ENCODE measurements at places on chromosomes 6 and 20.
A peak's percentile ranks its signal among the peaks of the same experiment; 100 is the strongest.

GRCh38 chr20:59983076-59983475 is 24.9 kb downstream of the CDH26 start:
- DNase-seq = no peak

DNA sequence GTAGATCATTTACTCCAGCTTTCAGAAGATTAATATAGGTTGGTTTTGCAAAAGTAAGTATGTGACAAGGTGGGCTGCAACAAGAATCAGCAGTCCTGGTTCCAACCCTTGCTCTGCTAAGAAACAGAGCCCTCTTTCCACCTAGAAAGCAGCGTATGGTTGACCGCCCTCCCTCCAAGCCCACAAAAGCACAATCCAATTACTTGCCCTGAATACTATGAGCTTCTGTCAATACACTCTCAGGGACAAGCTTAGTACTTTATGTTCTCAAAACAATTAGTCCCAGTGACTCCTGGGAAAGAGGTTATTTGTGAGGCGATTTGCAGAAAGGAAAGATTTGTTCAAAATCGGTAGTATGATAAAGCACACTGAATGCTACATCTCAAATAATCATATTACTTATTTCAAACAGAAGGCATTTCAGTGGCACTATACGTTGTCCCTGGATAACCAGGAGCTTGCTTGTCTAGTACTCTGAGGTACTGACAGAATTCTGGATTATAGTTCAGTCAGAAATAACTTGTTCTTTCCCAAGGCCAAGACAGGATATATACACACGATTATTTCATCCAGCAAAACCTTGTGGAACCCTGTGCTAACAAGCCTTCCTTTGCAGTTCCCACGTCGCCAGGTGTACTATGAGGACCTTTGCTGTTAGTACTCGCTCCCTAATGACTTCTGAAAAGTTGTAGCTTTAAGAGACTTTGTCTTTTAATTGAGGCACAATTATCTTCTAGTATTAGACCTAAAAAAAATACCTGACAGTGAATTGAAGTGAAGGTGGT is 96.9 kb upstream of the ADTRP start:
- no peak for DNase-seq

- no peak for DNase-seq
These were observed 730.3 kb downstream of the DOK5 start for GRCh38 chr20:55205665-55206064.

- DNase-seq = no peak
These were observed 132.2 kb upstream of the TNFAIP3 start for GRCh38 chr6:137734875-137735182.

DNA sequence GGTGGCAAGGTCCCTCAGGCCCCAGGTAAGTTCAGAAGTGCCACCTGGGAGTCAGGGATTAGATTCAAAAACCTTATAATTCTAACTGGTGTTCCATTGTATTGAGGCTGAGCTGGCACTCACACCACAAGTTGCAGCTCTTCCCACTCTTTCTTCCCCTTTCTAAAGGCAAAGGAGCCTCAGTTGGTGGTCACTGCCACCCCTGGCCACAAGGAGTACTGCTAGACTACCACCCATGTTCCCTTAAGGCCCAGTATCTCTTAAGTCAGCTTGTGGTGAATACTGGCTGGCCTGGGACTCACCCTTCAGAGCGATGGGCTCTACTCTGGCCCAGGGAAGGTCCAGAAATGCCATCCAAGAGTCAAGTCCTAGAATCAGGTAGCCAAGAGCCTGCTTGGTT is 421.1 kb upstream of the KHDRBS2 start:
- no peak for DNase-seq

- DNase-seq = no peak
These were observed 15.2 kb downstream of the DEFB132 start for GRCh38 chr20:272718-273117.

DNA sequence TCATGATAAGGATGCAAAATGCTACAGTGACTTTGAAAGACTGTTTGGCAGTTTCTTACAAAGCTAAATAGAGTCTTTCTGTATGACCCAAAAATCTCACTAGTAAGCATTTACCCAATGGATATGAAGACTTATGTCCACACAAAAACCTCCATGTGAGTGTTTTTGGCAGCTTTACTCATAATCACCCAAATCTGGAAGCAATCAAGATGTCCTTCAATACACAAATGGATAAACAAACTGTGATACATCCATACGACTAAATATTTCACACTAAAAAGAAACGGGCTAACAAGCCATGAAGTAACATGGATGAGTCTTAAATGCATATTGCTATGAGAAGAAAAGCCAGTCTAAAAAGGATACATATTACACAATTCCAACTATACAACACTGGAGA is 117.2 kb downstream of the PDE10A start:
- no peak for DNase-seq

DNA sequence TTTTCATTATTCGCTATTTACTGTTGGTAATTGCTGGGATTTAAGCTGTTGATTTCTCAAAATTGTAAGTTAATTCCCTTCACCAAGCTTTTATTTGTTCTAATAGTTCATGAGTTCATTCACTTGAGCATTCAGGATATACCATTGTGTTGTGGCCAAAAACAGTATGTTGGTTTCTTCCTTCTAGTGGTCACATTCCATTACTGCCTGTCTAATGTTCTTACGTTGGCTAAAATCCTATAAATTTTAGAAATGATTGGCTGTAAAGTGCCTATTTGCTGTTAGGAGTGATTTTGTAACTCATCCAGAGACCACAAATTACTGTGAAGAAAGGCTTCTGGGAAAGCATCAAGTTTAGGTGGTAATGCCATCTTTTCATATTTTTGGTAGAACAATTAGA is 76.3 kb downstream of the FARS2 start:
- DNase-seq = no peak

DNA sequence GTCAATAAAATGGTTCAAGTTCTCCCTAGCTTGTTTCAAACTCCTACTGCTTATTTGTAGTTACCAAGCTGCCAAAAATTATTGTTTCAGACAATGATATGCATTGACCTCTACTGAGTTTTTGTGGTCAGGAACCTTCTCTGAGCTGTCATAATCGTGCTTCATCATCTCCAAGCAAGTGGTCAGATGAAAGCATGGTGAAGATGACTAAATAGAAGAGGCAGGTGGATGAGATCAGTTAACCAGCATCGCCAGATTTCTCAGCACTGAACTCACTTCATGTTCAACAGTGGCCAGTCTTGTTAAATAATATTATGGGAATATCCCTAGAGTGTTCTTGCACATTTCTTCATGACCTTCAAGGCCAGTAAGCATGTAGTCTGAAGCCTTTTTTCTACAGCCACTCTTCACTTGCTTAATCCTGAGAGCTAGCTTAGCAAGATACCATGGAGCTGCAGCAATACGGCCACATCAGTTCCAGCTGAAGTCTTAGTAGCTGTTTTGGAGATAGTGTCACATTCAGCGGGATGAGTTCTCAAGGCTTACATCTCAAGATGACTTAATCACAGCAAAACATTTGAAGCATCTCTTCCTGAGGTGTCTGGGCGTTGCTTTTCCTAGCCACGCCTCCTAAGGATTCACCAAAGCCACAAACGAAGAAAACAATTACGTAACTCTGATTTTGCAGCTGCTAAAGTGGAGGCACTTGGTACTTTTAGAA is 101.6 kb upstream of the TMEM30A start:
- DNase-seq = no peak

DNA sequence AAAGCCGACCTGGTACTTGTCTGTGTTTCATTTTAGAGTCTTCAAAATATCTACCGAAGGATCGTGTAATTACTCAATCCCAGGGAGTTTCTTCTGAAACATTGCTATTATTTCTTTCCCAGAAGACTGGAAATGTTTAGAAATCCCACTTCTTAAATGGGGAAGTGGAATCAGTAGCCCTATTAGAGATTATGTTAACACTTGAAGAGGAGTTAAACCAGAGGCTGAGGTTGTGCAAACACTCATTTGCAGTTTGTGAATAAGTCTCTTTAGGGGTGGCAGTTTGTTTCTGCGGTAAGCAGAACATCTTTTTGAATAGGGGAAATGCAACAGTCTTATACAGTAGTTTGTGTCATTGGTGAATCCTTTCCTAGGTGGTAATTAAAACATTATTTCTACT is 21.3 kb downstream of the DSP start:
- DNase-seq = no peak

DNA sequence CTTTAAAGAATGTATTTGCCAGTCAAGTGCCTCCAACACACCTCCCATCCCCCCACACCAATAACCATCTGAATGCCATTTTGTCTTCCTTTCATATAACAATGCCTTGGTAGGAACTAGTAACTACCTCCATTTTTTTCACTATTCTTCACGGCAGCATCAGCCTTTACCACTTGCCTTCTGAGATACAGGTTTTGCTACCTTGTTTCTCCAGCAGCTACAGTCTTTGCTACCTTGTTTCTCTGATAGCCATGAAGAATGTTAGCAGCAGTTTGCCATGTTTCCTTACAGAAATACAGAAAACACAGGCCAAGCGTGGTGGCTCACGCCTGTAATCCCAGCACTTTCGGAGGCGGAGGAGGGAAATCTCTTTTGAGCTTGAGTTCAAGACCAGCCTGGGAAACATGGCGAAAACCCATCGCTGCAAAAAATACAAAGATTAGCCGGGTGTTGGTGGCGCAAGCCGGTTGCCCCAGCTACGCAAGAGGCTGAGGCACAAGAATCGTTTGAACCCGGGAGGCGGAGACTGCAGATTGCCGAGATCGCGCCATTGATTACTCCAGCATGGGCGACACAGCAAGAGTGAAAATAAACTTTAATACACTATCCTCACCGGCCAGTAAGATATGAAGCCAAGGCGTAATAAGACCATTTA is 100.9 kb downstream of the HFE start:
- peak; percentile 47 for DNase-seq

GRCh38 chr6:46626228-46626909 is 26.2 kb downstream of the CYP39A1 start:
- DNase-seq = no peak

GRCh38 chr6:1153696-1154245 is 158.1 kb upstream of the FOXQ1 start:
- no peak for DNase-seq

DNA sequence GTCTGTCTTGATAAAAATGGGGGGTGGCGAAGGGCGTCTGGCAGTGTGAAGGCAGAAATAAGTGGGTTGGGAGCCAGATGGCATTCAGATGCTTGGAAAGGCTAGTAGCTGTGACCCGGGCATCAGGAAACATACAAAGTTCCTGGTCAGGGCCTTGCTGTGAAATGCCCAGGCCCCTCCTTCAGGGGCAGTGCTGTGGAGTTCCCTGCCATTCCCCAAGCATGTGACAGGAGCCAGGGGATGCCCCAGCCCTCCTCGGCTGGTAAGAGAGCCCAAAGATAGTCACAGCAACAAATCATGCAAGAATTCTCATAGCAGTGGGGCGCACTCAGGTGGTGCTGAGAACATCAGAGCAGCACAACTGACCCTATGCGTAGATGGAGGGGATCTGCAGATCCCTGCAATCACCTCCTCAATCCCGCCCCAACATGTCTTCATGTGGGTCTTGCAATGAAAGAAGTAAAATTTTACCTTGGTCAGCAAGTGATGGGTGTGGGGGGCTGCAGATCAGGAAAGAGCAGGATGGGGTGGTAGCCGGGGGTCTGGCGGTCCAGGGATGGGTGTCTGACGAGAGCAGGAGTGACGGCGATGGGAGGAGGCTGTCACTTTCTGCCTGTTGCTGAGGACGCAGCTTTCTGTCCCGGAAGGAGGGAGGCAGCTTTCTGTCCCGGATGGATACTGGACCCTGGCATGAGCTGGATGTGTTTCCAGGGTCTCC is 39.5 kb downstream of the SLC22A1 start:
- DNase-seq = no peak

GRCh38 chr6:15974817-15975216 is 154.1 kb upstream of the MYLIP start:
- DNase-seq = no peak

DNA sequence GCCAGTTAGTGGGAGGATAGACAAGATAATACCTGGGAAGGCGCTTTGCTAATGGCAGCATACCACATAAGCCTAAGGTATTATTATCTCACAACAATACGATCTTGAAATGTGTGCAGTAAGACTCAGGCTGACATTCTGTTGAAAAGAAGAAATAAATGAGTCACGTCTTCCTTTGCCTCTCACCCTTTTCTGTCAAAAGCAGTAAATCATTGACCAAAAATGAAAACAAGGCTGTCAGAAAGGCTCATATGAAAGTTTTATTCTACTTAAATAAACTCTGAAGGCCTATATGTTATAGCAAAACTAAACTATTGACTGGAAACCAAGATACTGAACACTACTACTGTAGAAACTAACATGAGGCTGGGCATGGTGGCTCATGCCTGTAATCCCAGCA is 43.1 kb upstream of the IL20RA start:
- DNase-seq = no peak

DNA sequence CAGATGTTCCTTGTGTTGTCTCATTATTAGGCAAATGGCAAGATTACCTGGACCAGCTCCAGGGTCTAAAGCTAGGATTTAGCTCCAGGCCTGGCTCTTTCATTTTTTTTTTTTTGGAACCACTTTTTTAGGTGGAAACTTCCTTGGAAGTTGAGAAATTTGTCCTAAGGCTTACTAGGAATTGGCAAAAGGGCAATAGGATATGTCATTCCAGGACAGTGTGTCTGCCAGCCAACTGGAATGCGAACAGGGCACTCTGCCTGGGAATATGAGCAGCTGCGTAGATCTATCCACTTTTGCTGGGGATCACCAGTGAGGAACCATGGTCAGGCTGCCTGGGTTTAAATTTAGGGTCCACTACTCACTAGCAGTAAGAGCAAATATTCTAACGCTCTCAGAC is 304.0 kb downstream of the TSHZ2 start:
- no peak for DNase-seq

- DNase-seq = peak; percentile 43
These were observed 333.9 kb downstream of the HACE1 start for GRCh38 chr6:104525677-104526322.

DNA sequence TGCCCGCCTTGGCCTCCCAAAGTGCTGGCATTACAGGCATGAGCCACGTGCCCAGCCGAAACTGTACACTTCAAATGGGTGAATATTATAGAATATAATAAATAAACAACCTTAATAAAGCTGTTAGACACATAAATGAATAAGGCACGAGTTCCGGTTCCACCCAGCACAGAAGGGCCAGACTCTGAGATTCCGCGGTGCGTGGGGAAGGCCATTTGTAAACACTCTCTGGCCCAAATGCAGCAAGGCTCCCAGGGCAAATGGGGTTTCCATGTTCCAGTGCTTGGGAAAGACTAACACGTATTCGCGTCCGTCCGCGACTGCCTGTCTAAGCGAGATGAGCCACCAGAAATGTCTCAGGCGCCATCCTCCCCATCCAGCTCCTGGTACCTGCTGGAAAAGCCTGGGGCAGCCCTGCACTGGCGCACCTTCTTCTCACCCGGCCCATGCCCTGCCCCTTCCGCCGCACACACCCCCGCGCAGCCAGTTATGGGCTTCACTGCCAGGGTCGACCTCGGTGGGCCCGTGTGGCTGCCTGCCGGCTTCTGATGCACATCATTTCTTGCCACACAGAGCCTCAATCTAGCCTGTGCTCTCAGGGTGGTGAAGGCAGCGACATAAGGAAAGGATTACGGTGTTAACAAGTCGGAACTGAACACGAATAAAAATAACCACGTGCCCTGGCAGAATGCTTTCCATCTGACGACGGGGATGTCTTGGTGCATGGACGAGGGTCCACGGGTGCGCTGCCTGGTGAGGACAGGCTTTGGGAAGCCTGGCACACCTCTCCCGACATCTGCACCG is 5.5 kb upstream of the LSM14B start:
- no peak for DNase-seq

GRCh38 chr6:28802417-28803336 is 121.1 kb downstream of the TRIM27 start:
- no peak for DNase-seq

- DNase-seq = no peak
These were observed 20.3 kb upstream of the SPDEF start for GRCh38 chr6:34576286-34576955.

Data from stimulated activated CD8-positive, alpha-beta memory T cell treated with anti-CD3 and anti-CD28 coated beads, Interleukin-15, amount 100 ng/mL, for 48 hours (primary cell).